ENCODE measurements at places on chromosomes 11 and 22.
A peak's percentile ranks its signal among the peaks of the same experiment; 100 is the strongest.

DNA sequence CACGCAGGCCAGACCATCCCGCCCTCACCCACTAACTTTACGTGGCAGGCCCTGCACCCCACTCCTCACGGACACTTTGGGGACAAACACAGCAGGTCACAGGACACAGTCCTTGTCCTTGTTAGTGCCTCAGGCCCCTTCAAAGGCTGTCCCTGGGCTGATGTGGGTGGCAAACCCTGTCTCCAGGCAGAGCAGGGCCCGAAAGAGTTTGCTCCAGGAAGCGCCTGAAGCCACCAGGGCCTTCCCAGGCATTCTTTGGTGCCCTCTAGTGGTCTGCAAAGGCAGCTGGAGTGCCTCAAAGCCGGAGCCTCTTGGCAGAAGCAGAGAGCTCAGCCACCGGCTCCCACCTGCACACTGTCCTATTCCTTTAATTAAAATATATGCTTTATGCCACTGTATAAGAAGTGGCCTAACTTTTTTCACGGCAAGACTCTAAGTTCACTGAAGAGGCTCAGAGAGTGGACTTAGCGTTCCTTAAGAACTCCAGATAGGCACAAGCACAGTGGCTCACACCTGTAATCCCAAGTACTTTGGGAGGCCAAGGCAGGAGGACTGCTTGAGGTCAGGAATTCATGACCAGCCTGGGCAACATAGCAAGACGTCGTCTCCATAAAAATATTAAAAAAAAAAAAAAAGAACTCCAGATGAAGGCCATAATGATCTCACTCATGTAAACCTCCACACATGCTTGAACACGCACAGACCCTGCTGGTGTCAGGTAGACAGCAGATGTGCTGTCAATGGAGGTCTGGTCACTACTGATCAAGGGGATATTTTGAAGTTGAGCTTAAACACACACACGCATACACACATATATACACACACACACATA, 11.1 kb downstream of the TXN2 start:
- peak; percentile 85 for DNase-seq

GRCh38 chr11:76094740-76095139, 111.6 kb downstream of the WNT11 start:
- DNase-seq, result no peak

DNA sequence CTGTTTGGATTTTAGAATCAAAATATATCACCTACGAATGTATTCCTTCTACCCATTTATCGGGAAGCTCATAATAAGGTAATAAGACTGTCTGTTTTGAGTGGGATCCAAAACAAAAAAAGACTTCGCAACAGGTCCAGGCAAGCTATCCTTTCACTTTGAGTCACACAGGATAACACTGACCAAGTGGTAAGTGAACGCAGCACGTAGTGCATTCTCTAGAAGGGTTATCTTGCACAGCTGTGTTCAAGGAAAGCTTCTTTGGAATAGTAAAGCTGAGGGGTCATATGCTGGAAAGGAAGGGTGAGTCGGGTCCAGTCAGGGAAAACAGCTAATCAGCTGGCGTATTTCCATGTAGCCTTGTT, 22.3 kb upstream of the NRGN start:
- no peak for DNase-seq

GRCh38 chr22:31972180-31972579, 27.8 kb downstream of the YWHAH start:
- DNase-seq, result no peak

DNA sequence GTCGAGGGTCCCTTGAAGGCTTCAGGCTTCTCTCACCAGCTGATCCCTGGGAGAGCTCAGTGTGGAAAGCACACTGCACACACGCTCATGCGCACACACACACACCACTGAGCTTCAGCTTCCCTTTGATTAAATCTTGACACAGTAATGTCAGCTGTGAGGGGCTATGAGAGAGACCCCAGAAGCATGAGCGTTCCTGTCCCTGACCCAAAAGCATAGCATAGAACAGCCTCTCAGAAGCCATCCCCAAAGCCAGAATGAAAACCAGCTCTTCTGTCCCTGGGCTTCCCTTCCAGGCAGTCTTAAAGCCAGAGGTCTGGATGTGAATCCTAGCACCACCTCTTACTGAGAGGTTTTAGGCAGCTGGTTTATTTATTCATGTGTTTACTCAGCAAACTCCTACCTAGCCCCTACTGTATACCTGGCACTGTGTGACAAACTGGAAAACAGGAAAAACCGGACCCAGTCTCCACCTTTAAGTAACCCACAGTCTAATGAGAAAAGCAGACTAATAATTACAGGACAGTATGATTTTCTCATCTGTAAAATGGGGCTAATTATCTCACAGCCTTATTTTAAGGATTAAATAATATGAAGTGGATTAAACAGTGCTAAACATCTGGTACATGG, 15.9 kb downstream of the GALNT18 start:
- DNase-seq, result no peak

DNA sequence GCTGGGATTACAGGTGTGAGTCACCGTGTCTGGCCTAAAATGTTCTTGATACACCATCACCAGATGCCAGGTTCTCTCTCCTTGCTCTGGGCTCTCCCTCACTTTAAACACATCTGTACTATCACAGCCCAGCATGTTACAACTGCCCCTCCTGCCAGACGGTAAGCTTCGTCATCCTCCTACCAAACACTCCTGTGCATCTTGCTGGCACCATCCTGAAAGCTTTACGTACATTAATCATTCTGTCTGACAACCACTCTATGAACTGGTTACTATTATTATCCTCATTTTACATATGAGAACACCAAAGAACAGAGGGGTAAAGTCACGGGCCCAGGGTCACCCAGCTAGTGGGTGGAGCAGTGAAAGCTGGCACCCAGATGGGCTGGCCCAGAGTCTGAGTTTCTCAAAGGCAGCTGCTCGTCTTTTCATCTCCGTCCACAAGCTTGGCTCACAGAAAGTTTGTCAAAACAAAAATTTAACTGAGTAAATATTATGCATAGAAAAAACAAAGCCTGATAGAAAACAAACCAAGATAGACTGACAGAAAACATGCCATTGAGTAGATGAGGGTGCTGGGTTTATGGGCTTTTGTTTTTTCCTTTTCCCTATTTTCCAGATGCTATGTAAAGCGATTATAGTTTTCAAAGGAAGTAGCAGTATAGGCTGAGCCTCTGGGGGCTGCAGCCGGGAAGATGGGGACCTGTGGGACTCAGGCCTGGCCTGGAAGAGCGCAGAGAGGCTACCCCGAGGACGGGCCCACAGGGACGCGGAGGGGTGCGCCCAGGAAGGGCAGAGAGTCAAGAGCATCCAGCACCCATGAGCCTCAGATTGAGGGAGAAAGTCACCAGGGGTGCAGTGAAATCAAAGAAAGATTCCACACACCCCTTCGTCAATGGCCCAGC, 9.5 kb downstream of the PLA2G6 start:
- no peak for DNase-seq

DNA sequence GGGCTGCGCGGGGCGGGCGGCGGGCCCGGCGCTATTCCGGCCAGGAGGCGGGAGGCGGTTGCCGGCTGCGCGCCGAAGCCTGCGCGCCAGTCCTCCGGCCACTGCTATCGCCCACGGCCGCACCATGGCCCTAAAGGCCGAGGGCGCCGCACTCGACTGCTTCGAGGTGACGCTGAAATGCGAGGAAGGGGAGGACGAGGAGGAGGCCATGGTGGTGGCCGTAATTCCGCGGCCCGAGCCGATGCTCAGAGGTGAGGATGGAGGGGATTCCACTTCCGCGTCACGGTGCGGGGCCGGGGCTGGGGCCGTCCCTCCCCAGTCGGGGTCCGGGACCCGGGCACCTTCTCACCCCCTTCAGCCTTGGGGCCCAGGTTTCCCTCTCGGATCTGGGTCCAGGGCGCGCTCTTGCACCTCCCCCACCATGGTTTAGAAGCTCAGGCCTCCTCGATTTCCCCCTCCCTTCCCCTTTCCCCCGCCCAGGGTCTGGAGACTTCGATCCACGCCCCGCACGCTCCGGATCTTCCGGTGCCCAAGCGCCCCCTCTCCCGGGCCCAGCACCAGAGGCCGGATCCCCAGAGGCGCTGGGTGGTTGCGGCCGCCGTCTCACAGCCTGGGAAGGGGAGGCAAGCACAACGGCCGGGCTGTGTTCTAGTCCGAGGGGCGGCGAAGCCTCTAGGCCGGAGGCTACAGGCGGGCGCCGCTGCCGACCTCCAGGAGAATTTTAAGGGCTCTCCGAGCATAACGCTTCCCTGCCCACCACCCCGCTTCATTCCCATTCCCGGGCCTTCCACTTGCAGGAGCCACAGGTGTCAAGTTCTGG, 517 bp downstream of the SPINDOC start:
- peak; percentile 32 for DNase-seq

GRCh38 chr11:57637626-57638004, 12.1 kb downstream of the YPEL4 start:
- no peak for DNase-seq

DNA sequence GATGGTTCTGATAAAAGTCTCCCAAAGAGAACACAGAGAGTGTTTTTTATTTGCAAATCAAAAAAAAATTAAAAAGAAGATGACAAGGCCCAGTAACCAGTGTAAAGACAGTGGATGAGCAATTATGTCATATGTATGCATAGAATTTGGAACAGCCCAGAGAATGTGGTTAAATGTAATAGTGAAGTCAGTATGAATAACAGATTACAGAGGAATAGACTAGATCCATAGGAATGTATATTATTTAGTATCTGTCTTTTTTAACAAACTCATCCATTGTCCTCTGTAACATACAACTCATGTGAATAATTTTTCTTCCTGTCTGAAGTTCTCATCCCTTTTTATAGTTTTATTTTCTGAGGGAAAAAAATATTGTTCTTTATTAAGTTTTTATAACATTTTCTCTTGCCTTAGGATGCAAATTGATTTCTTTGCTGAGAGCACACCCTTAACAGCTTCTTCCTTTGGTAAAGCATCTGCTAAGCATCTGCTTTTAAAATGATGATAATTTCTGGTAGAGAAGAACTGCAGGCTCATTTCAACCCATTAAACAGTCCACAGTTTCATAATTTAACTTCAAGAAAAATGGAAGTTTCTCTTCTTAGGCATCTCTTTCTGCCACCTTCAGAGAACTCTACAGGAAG, 266.5 kb upstream of the MTNR1B start:
- DNase-seq, result no peak

DNA sequence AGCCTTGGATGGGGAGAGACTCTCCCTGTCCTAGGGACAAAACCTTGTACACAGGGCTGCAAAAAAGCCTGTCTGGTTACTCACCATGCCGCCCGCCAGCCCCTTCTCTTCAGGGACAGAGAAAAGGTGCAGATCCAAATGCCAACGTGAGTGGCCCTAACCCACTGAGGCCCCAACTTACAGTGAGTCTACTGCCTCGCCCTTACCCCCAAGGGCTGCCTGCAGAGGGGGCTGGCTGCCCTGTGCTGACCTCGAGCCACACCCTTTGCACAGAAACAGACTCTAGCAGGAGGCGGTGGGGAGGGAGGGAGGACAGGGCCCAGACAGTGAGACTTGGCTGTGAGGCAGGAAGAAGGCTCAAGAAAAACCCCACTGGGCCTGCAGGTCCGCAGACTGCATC, 13.6 kb upstream of the CHST1 start:
- no peak for DNase-seq

DNA sequence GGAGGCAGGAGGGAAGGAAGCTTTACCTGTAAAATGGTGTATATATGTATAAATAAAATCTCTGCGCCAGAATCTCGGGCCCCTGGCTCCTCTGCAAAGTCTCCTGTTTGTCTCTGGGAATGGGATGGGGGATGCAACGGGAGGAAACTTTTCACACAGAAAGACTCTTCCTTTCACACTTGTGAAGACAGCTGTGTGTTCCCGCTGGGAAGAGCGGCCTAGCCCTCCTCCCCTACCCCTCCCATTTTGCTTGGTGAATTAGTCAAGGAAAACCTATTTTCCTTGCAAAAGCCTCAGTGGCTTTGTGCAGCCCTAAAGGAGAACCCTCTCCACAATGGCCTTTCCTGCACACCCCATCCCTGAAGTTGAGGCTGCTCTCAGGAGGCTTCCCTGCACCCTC, 9.4 kb upstream of the IGF2 start:
- no peak for DNase-seq

- DNase-seq, result no peak
These were observed 17.6 kb upstream of the TOLLIP start for GRCh38 chr11:1327064-1327460.

DNA sequence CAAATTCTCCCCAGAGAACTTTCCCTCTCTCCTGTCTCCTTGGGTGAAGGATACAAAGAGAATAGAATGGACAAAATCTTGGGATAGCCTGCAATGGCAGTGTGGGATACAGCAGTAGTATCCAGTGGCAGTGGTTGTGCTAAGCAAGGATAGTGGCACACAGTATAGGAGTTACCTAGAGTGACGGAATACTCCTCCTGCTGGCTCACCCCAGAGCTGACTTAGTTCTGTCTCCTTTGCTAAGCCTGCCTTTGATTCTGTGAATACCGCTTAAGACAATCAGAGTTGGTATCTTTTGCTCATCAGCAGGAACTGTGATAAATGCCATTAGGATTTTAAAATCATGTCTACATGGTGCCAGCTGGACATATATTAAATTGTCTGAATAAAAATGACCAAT, 404.3 kb downstream of the JRKL start:
- DNase-seq, result no peak
